CD4-positive, alpha-beta memory T cell (primary cell): ENCODE measurements at places on chromosomes 5 and 9.
A peak's percentile ranks its signal among the peaks of the same experiment; 100 is the strongest.

DNA sequence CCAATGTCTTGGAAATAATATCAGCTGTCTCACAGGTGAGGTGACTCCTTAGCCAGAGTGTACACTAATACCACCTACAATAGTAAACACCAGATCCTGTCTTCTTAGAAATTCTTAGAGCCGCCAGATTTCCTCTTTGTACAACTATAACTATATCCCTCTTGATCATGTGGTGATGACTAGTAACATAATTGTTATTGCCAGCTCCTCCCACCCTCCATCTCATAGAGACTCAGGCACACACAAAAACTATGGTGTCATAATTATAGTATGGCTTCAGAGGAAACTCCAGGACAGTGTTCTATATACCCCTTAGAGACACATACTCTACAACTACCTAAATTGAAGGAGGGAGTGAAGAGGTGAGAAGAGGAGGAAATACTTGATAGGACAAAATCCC, 33.1 kb downstream of the PGGT1B start:
- DNase-seq, result no peak

- DNase-seq, result no peak
Measured at GRCh38 chr5:123585871-123586270, 73.9 kb downstream of the CSNK1G3 start.

- DNase-seq, result no peak
Measured at GRCh38 chr5:178467568-178468195, 122.5 kb downstream of the COL23A1 start.

GRCh38 chr9:123208626-123209174, 59.7 kb downstream of the STRBP start:
- DNase-seq, result no peak

DNA sequence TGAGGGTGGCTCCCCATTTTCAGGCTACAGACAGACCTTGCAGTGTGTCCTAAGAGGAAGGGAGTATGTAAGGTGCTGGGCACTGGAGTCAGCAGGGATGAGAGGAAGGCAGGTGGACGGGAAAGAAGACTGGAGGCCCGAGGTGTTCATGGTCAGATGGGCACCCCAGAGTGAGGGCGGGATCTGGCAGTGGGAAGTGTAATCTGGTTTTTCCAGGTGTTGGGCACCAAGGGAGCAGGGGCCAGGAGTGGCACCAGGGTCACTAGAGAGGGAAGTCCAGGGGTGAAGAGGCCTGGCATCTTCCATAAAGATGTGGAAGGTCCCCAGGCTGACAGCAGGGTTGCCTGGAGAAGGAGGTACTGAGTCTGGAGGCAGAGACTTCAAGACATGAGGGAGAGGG, 29.7 kb downstream of the PITX1 start:
- DNase-seq, result no peak

DNA sequence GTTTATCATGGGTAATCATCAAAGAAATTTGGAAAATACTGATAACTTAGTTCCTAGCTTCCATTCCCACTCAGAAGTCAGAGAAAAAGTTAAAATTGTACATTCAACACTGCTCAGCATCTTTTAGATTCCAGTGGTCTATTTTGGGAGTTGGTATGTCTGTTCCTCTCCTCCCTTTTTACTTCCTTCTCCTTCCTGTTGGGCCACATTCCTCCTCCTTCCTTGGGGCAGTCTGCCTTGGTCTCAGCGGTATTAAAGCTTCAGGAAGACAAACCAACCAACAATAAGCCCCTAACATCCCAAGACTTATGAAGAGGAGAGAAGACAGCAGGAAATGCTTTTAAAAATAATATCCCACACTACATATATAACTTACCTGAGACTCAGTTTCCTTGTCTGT, 49.9 kb upstream of the SSBP2 start:
- DNase-seq, result no peak

GRCh38 chr5:137190441-137190840, 308.7 kb downstream of the SPOCK1 start:
- no peak for DNase-seq

DNA sequence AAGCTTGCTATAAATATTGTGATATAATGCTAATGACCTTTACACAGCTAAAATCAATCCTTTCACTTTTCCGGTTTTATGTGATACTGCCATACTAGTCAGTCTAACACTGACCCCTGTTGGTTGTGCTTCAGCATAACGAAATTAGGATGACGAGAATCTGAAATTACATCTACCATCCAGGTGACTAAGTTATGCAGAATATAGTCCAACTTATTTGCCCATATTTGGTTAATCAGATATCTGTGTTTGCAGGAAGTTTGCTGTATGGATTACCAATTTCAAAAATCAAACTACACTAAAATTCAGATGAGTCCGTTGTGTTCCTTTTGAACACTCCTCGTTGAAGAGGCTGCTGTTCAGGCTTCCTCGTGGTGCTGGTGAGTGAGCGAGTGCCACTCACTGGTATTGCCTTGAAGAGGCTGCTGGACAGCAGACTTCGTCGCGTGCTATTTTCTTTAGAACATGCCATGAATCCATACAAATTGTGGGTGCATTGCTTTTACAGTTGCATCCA, 32.5 kb downstream of the TENT4A start:
- DNase-seq, result no peak

DNA sequence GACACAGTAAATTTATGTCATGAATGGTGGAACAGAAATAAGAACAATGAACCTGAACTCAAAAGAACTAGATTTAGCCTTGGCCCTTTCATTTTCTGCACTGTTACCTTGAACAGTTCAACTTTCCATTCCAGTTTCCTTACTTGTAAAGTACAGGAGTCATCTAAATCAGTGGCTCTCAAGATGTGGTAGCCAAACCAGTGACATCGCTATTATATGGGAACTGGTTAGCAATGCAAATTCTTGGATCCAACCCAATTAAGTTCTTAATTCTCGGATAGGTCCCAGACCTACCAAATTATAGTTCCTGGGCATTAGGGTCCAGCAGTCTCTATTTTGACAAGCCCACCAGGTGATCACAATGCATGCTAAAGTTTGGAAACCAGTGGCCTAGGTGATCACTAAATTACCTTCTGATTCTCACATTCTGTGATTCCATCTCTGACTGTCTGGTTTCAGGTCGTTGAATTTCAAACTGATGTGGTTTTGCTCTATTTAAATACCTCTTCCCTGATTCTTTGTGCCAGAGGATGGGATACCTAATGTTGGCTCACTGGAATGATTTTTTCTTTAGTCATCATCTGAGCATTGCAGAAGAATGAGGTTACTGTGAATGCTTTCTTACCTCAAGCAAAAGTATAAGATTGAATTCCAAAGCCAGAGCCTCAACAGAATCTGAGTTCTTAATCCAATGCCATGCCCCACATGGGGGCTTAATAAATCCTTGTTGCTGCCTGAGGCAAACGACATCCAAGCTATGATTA, 253.8 kb downstream of the ENC1 start:
- DNase-seq, result no peak

- no peak for DNase-seq
Measured at GRCh38 chr5:98700730-98701129, 72.7 kb upstream of the RGMB start.

DNA sequence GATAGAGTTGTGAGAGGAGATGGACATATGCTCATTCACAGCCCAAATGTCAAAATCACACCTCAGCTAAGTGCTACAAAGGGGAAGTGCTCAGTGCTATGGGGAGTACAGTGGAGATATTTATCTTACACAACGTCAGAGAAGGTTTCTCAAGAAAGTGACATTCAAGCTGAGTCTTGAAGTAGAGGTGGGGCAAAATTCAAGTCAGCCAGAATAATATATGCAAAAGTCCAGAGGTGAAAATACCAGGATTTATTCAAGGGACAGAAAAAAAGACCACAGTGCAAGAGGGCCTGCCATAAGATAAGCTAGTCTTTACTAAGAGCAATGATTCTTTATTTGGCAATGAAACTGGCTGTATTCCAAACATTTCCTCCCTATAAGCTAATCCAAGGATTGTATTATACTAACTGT, 327.8 kb upstream of the PIK3R1 start:
- no peak for DNase-seq

GRCh38 chr9:105483618-105484017, 35.8 kb downstream of the FSD1L start:
- no peak for DNase-seq

GRCh38 chr5:176536132-176536901, 885 bp downstream of the RNF44 start:
- peak; percentile 80 for DNase-seq

DNA sequence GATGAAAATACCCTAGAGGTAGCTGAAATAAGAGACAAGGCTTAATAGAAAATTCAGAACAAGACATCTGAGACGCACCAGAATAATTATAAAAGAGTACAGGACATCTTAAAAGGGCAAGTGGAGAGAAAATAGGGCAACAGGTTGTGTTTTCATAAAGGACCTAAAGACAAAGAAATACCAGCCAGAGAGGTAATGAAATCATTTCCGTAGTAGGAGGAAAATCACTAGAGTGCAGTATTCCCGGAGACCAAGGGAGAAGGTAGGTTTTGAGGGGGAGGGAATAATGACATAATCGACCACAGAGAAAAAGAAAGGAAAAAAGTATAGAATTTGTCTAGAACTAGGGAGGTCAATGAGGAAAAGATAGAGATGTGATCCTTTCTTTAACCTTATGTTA, 26.2 kb upstream of the CTNNAL1 start:
- no peak for DNase-seq

- no peak for DNase-seq
Measured at GRCh38 chr9:73951147-73951546, 546.0 kb upstream of the RORB start.

DNA sequence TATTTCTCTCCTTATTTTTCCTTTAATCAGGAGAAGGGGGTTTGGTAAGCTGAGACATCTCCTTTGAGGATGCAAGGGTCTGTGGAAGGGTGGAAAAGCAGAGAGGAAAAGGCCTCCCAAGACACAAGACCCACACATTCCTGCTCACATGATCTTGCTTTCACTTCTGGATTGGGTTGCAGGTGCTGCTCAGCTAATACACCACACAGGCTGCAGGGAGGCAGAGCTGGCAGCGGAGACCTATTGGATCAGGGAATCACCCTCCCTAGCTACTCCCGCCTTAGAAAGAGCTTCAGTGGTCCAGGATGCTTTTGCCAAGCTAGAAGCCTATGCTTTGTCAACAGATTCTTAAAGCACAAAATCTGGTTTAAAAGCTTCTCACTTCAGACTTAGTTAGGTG, 87.6 kb upstream of the IL33 start:
- no peak for DNase-seq

- DNase-seq, result no peak
Measured at GRCh38 chr5:133041910-133042309, 9.9 kb upstream of the HSPA4 start.

DNA sequence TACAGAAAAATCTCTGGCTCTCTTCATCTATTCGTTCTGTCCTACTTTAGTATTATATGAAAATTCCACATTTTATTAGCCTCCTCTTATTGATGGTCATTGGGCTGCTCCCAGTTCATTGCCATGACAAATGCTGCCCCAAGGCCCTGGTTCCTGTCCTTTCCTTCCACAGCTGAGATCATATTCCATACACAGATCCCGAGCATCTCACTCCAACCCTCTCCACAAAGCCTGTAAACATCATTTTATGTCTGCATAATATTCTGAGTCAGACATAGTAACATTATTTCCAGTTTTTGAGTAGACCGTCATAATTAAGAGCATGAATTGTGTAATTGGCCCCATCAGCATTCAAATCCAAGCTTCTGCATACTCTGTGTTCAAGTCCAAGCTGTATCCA, 86.3 kb downstream of the MVB12B start:
- no peak for DNase-seq

DNA sequence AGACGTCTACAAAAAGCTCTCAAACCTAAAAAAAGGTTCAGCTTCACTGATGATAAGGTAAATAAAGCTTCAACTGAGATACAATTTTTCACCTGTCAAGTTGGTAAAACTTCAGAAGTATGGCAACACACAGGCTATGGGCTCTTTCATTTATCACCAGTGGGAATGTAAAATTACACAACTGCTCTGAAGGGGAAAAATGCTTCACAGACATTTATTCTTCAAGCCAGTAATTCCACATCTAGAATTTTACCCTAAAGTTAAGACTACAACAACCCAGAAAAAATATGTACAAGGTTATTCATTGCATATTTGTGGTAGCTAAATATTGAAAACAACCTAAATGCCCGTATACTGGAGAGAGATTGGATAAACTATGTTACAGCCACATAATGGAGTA, 48.1 kb upstream of the NREP start:
- no peak for DNase-seq

DNA sequence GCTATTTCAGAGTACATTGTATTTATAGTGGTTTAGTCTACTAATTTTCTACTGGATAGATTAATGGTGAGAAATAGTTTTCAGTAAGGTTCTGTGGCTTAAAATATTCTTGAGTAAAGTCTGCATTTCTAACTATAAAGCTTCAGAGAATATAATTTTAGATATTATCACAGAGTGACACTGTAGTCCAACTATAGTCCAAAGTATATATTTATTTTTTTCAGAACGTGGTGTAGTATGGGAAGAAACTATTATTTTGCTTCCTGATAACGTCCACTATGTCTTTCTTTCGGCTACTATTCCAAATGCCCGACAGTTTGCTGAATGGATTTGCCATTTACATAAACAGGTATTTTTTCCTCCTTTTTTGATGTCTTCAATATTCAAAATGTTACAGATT, 35.3 kb downstream of the MTREX start:
- no peak for DNase-seq

GRCh38 chr5:169649486-169649885, 12.4 kb downstream of the DOCK2 start:
- DNase-seq, result peak; percentile 57

DNA sequence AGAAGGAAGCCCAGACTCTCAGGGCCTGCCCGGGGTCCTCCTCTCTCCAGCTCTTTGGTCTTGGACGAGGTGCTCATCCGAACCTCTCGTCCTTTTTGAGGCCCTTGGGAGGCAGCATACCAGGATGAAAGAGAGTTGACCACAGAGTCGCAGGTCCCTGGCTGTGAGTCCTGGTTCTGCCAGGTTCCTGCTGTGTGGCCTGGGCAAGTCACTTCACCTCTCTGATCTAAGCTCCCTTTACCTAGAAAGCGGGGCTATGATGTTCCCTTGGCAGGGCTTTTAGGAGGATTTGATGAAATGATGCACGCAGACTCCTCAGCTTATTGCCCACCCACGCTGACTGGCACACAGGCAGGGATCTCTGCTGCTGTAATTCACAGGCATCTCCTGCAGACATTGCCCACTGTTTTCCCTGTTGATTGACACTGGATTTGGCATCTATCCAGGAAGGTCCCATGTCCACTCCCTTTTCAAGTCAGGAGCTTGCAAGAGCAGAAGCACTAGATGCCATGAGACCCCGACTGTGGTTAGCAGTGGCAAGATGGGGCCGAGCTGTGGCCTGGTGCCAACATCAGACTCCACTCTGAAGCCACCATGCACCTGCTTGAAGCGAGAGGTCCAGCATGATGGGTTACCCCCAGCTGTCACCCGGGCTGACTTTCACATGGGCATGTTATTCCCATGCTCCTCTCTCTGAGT, 71.5 kb downstream of the MACROH2A1 start:
- DNase-seq, result no peak
